ENCODE measurements at places on chromosomes 2 and 18.

GRCh38 chr2:125455110-125455509 lies 1200.8 kb upstream of the GYPC start:
- DNase-seq, result no peak

DNA sequence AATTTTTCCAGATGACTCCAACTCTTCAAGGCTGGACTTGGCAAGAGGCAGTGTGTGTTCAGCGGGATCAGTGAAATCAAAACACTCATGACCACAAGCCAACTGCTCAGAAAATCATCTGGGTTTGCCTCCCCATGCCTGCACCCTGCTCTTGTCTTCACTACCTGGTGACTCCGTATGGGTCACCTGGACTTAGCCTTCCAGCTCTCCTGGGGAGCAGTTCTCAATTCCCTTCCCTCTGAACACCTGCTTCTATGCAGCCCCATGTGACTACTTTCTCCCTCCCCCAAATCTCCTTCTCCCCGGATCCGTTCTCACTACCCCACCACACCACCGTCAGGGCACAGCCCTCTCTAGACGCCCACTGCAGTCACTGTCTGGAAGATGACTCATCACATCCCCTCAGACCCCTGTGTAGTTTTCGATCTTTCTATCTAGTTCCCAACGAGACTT lies 130.2 kb upstream of the ID2 start:
- DNase-seq, result peak; percentile 30

DNA sequence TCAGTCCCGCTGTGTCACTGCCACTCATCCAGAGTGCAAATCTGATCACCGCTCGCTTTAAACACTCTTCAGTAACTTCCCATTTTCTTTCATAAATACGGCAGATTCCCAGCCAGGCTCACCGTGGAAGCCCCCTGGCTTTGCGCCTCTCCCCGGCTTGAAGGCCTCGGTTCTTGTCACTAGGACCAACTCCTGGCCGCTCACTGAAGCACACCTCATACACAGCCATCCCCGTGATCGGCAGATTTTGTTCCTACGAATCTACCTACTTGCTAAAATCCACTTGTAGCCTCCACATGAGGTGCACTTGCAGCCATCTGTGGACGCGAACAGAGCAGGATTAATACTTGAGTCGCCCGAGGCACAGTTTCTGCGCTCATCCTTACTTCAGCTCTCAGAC lies 462.4 kb upstream of the MYT1L start:
- no peak for DNase-seq

DNA sequence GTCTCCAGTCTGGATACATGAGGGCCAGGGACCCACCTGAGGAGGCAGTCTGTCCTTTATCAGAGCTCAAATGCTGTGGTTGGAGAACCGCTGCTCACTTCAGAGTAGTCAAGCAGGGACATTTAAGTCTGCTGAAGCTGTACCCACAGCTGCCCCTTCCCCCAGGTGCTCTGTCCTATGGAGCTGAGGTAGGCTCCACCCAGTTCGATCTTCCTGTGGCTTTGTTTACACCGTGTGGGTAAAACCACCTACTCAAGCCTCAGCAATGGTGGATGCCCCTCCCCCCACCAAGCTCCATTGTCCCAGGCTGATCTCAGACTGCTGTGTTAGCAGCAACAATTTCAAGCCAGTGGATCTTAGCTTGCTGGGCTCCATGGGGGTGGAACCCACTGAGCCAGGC lies 731.4 kb upstream of the HS6ST1 start:
- no peak for DNase-seq

- no peak for DNase-seq
Measured at GRCh38 chr2:176978921-176979320, 233.7 kb upstream of the HNRNPA3 start.

DNA sequence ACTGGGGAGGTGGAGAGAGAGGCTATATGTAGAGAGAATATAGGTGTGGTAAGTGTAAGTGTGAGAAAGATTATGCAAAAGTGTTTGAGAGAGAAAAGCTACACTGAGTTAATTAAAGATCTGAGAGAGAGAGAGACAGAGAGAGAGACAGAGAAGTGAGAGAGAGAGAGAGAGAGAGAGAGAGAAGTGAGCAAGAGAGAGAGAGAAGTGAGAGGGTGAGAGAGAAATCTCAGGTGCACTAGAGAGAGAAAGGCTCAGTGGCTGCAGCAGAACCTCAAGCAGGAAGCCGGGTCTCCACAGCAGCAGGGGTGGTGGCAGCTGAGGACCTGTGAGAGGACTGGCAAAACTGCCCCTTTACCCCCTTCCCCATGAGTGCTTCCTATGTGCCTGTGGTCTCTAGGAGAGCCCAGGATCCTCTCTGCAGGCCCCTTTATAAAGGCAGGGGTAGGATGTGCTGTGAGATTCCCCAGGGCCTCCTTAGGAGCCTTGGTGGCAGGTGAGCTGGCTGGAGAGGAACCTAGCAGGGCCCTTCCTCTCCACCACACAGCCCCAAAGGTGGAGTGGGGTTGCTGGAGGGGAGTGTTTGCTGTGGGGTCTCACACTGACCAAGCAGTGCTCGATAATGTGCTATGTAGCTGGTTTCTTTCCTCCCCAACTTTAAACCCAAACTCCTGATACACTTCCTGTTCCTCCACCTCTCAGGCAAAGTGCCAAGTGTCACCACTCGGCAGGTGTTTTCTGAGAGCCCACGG lies 52.6 kb downstream of the SLC4A5 start:
- peak; percentile 76 for DNase-seq

GRCh38 chr2:202104286-202104870 lies 31.3 kb downstream of the KIAA2012 start:
- peak; percentile 3 for DNase-seq

DNA sequence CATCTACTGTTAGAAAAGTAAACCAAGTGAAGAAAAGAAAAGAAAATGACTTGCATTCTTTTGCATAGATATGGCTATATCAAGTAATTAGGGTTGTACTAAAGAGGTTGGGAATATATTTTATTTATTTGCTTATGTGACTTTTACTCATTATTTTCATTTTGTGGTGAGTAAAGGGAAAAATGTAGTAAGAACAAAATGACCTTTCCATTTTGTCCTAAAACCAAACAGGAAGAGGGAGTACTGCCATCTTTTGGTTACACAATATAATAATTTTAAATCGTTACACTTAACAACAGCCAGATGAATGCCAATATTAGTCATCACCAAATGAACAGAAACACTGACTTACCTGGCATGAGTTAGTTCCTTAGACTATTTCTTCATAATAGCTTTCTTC lies 47.3 kb upstream of the NDUFV2 start:
- DNase-seq, result no peak

GRCh38 chr2:99956232-99957030 lies 186.0 kb downstream of the AFF3 start:
- no peak for DNase-seq

DNA sequence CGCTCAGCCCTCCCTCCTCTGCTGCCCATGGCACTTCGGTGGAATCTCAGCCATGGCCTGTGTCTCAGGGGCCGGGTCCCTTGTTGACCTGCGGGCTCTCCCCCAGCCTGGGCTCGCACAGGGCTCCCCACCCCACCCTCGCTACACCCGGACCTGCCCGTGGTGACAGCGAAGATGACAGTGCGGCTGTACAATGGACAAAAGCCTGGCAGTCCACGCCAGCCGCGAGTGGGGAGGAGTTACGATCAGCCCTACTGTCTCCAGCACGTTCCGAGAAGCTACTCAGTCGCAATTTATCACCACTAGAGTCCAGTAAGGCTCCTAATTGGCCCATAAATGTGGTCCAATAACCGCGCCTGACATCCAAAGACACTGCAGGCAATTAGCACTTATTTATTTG lies 31.6 kb downstream of the GBX2 start:
- DNase-seq, result no peak

GRCh38 chr2:8440029-8440778 lies 241.7 kb upstream of the ID2 start:
- no peak for DNase-seq

DNA sequence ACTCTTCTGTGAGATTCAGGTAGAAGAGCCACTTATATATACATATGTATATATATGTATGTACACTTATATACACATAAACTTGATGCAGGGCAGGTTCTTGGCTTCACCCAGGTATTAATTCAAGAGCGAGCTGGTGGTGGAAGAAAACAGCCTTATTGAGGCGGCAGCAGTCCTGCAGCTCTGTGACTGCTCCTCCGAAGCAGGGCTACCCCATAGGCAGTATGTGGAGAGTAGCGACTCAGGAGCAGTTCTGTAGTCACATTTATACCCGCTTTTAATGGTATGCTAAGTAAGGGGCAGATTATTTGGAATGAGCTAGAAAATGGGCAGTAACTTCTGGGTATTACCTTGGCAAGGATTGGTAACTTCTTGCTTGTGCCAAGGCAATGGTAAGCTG lies 280.6 kb upstream of the TFPI start:
- DNase-seq, result no peak

DNA sequence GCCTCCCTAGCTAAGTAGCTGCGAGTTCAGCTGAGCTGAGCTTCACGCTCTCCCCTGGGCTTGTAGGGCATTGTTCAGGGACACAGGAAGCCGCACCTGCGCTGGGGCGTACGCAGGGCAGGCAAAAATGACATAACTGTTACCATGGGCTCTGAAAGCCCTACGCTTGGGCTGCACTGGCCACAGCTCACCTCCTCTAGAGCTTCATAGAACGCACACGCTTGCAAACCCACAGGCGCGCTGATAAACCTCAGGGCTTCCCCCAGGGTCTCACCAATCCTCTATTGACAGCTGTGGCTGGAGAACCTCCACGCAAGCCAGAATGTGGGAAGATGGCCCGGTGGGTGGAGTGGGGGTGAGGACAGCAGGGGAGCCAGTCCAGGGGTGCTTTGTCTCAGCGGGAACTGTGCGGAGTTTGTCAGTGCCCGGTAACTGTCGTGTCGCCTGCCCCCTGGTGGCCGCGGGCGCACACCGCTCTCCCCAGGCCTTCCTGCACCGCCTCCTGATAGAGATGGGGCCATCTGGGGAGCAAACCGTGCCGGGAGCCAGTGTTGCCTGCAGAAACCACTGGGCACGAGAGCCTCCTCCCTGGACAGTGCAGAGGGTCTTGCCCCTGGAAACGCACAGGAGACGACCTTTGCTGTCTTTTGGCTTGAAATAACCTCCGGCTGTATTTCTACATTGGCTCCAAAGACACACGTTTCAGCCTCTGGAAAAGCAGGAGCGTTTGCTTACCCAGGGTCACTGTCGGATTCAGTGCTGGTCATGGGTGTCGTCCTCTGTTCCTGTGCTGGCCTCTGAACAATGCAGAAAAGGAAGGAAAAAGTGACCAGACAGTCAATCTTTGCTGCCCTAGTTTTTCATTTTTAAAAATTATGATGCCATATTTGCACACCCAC lies 17.0 kb upstream of the CIDEA start:
- peak; percentile 51 for DNase-seq

DNA sequence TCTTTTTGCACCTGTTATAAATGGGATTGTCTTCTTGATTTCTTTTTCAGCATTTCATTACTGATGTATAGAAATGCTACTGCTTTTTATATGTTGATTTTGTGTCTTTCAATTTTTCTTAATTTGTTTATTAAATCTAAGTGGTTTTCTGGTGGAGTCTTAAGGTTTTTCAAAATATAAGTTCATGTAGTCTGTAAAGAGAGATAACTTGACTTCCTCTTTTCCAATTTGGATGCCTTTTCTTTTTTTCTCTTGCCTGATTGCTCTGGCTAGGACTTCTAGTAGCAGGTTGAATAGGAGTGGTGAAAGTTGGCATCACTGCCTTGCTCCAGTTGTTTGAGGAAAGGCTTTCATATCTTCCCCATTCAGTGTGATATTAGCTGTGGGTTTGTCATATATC lies 28.6 kb upstream of the GALNT5 start:
- DNase-seq, result no peak

DNA sequence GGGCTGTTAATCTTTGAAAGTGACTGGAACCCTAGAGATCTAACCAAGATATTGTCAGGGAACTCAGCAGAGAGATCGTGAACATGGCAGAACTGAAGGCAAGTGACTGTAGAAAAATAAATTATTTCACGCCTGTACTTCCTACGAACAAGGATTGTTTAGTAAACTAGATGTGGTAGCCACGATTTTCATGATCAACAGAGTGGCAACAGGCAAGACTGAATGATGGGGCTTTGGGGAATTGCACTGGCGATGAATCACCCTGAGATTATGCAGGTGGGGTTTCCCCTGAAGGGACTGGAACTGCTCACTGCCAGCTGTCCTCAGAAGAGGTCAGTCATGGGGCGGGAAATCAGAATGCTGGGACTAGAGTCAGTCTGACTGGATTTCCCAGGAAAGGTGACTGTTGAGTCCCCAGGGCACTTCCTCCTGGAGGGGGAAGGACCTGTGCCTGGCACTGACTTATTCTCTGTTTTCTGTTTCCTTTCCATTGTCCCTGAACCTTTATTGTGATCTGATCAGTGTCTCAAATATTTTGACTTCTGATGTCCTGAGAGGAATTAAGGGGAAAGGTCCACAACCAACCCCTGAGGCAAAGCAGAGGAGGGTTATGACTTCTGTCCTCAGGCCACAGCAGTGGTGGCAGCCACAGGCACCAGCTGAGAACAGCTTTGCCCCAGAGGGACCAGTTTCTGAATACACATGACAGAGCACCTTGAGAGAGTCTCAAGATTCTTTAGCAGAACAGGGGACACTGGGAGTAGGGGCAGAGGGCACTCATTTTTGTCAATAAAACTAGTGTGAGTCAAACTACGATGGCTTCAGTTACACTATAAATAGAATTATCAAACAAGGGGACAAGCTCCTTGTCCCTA lies 70.0 kb downstream of the NAB1 start:
- DNase-seq, result no peak
